ENCODE measurements at places on chromosomes 11 and 22. TPM values are rescaled to one million over a fixed set of nuclear protein-coding genes. Genes with fewer than 3 reads are reported as not detected.

- no peak overlapping the region for H3K27ac ChIP-seq
- peaks cover 31% of the 10 kb centered on the region for H3K4me1 ChIP-seq
- H3K4me3 ChIP-seq = no peak overlapping the region
- H3K27me3 ChIP-seq = no peaks in the 10 kb centered on the region
- DNase-seq = no peak
Observed at GRCh38 chr11:7893796-7894195, 37.3 kb downstream of the OR10A6 start.

DNA sequence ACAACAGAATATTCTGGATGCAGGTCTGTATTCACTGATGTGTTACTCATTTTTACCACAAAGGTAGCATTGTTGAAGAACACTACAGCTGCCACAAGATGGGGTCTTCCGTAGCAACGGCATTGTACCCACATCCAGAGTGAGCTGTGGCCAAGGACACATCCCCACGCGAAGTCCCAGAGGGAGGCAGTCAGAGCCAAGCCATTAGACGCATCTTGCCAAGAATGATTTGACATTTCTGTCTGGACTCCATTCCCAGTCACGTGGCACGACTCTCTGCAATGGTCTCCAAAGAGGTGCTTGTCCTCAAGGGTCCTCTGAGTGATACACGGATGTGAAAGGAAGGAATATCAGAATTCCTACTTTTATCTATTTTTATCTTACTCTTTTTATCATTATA lies 15.5 kb downstream of the OPCML start:
- H3K4me1 ChIP-seq = no peaks in the 10 kb centered on the region
- DNase-seq = no peak
- H3K36me3 ChIP-seq = no peaks in the 10 kb centered on the region
- no peak overlapping the region for H3K27ac ChIP-seq

DNA sequence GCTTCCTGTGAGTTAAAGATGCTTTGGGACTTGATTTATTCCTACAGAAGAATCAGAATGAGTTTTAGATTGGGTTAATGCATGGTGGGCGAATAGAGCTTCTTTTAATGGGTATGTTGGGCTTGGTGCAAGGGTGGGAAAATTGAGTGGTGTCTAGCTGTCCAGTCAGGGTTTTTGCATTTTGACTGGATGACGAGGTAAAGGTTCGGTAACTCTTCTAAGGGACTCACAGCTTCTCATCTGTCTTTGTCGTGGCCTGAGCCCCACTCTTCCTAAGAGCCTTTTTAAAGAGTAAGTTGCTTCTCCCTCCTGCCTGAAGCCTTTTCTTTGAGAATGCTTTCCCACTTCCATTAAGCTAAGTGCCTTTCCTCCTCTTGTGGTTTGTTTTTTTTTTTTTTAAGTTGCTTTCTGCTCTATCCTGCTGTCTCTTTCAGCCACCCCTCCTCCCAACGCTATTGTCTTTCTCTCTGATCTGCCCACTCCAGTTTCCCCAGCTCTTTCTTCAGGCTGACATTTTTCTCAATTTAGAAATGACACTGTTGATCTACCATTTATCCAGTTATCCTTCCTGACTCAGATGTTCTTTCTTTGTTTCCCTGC lies 1.1 kb downstream of the DPF2 start:
- H3K4me1 ChIP-seq = peaks cover 12% of the 10 kb centered on the region
- peak overlapping the region; percentile 94 for H3K4me3 ChIP-seq
- peak; percentile 80 for DNase-seq
- peaks cover 17% of the 10 kb centered on the region for H3K36me3 ChIP-seq
- H3K27me3 ChIP-seq = no peaks in the 10 kb centered on the region

GRCh38 chr22:44782363-44782963 lies 30.1 kb downstream of the ARHGAP8 start:
- H3K36me3 ChIP-seq = no peaks in the 10 kb centered on the region
- no peak overlapping the region for H3K27ac ChIP-seq
- no peak overlapping the region for H3K4me3 ChIP-seq
- no peaks in the 10 kb centered on the region for H3K4me1 ChIP-seq
- no peaks in the 10 kb centered on the region for H3K27me3 ChIP-seq

DNA sequence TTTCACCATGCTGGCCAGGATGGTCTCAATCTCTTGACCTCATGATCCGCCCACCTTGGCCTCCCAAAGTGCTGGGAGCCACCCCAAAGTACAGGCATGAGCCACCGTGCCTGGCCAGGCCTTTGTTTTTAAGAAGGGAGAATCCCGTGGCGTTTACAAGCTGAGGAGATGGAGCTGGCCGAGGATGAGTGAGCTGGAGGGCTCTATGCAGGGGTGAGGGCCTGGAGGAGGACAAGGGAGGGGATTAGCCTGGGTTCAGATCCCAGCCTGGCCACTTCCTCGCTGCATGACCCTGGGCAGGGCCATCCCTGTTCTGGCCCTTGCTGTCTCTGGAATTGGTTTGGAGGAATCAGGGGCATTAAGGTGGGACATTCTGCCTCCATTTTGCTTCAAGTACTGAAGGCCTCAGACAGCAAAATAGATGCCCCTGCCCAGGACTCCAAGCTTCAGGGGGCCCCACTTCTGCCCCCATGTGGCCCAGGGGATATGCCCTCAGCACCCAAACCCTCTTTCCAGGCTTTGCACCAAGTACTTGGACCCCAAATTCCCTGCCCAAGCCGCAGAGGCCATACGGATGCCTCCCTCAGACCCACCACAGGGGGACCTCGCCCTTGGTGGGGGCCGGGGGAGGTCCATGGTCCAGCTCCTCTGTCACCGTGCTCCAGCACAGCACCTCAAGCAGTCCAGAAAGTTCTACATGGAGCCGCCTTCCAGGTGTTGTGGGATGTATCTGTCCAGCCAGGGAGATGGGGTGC lies 12.1 kb upstream of the LRP5 start:
- no peak overlapping the region for H3K4me3 ChIP-seq
- H3K4me1 ChIP-seq = no peaks in the 10 kb centered on the region
- H3K36me3 ChIP-seq = no peaks in the 10 kb centered on the region
- H3K27ac ChIP-seq = no peak overlapping the region
- peak; percentile 18 for DNase-seq

GRCh38 chr11:12403122-12403996 lies 26.0 kb downstream of the PARVA start:
- peak overlapping the region; percentile 62 for H3K27ac ChIP-seq
- no peak for DNase-seq
- no peak overlapping the region for H3K4me3 ChIP-seq
- H3K36me3 ChIP-seq = peaks cover 7% of the 10 kb centered on the region

GRCh38 chr11:130029137-130029536 lies 26.5 kb upstream of the PRDM10 start:
- H3K27ac ChIP-seq = no peak overlapping the region
- H3K4me3 ChIP-seq = no peak overlapping the region
- H3K36me3 ChIP-seq = no peaks in the 10 kb centered on the region
- peaks cover 7% of the 10 kb centered on the region for H3K4me1 ChIP-seq
- no peak for DNase-seq

GRCh38 chr22:48407256-48407955 lies 1420.3 kb downstream of the BRD1 start:
- H3K36me3 ChIP-seq = no peaks in the 10 kb centered on the region
- H3K4me1 ChIP-seq = no peaks in the 10 kb centered on the region
- DNase-seq = no peak
- no peak overlapping the region for H3K27ac ChIP-seq
- no peak overlapping the region for H3K4me3 ChIP-seq
- H3K27me3 ChIP-seq = no peaks in the 10 kb centered on the region

DNA sequence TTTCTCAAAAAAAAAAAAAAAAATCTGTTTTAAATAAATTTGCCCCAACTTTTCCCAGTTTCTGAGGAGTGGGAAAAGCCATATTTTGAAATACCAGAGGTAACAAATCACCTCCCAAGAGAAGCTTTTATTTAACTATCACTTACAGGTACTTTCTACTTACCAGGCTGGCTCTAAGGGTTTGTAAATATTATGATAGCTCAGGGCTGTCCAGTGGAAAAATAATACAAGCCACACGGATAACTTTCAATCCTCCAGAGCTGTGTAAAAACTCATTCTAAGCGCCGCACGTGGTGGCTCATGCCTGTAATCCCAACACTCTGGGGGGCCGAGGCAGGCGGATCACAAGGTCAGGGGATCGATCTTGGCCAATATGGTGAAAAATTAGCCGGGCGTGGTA lies 5.6 kb upstream of the SEC14L4 start:
- H3K27me3 ChIP-seq = peaks cover 21% of the 10 kb centered on the region
- DNase-seq = no peak
- no peaks in the 10 kb centered on the region for H3K36me3 ChIP-seq
- H3K4me1 ChIP-seq = no peaks in the 10 kb centered on the region

DNA sequence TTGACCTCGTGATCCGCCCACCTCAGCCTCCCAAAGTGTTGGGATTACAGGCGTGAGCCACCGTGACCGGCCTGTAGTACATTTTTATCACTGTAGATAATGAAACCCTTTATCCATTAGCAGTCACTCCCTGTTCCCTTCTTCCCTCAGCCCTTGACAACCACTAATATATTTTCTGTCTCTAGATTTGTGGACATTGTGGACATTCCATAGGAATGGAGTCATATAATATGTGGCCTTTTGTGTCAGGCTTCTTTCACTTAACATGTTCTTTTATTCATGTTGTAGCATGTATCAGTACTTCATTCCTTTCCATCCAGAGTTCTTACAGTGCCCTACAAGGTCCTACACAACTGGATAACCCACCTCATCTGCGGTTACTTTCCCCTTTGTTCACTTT lies 30.5 kb downstream of the RRM1 start:
- no peak for DNase-seq
- no peaks in the 10 kb centered on the region for H3K27me3 ChIP-seq
- peaks cover 43% of the 10 kb centered on the region for H3K36me3 ChIP-seq
- no peak overlapping the region for H3K4me3 ChIP-seq
- H3K4me1 ChIP-seq = no peaks in the 10 kb centered on the region

GRCh38 chr11:11588243-11588642 lies 33.6 kb downstream of the GALNT18 start:
- no peak for DNase-seq
- H3K27ac ChIP-seq = no peak overlapping the region

DNA sequence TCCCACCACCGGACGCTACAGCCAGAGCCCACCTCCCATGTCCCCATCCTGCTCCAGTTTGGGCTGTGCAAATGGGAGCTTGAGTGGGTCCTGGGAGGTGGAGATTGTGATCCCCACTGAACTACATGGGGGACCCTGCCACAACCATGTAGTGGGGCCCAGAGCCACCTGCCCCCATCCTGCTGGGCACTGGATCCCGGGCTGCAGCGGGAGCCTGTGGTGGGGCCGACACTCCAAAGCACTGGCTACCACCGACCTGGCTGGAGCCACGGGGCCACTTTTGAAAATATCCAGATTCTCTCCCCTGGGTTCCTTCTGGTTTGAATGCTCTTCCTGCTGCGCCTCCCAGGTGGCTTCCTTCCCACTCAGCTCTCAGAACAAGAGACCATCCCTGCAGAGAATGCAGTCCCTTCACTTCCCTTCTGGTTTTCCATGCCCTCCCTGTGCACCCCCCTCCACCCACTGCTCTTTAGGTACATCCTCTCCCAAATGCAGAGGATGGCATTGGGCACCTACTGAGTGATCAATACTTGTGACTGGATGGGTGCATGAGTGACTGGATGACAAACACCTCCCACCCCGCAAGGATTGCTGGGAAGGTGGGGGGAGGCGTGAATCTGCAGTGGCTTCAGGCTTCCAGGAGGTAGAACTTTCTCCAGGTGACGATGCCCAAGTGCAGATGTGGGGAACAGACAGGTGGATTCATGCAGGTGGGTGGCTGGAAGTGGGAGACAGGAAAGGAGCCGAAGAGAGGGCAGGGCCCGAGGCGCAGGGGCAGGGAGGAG lies 846 bp upstream of the UNC93B1 start:
- H3K4me1 ChIP-seq = peaks cover 10% of the 10 kb centered on the region
- no peaks in the 10 kb centered on the region for H3K27me3 ChIP-seq
- H3K27ac ChIP-seq = no peak overlapping the region
- H3K36me3 ChIP-seq = no peaks in the 10 kb centered on the region
- DNase-seq = peak; percentile 36
- peak overlapping the region; percentile 74 for H3K4me3 ChIP-seq

- peaks cover 17% of the 10 kb centered on the region for H3K27me3 ChIP-seq
- peaks cover 12% of the 10 kb centered on the region for H3K4me1 ChIP-seq
Observed at GRCh38 chr22:39967996-39968972, 8.1 kb downstream of the TMA7B start.

GRCh38 chr11:96306600-96306932 lies 36.4 kb downstream of the MAML2 start:
- no peaks in the 10 kb centered on the region for H3K27me3 ChIP-seq
- peak overlapping the region; percentile 100 for H3K27ac ChIP-seq
- no peak for DNase-seq
- H3K4me3 ChIP-seq = peak overlapping the region; percentile 47

DNA sequence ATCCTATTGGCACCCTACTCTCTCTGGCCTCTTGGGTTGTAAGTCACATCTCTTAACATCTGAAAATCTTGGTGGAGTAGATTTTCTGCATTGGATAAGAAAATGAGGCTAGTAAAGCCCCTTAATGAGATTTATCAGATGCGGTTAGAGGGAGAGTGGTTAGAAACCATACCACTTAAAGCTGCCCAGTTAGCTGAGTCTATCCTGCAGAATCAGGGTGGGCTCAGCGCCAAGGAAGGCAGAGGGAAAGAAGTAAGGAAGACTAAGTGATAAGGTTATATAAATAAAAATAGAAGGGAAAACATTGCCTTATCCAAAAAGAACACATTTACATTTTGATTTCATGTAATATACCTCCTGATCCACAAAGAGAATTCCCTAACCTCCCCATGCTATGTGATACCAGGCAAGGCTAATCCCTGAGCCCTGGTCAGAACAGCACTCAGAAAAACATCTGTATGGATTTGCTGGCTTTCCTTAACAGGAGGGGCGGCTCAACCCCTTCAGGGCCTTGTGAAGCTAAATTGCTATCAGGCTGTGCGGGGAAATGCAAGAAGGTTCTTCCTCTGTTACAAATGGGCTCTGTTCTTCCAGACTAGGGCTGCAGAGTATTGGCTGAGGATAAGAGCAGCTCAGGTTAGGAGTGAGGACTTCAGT lies 101.7 kb downstream of the SNX19 start:
- no peaks in the 10 kb centered on the region for H3K36me3 ChIP-seq
- H3K4me1 ChIP-seq = peaks cover 14% of the 10 kb centered on the region
- H3K4me3 ChIP-seq = no peak overlapping the region
- DNase-seq = no peak
- no peak overlapping the region for H3K27ac ChIP-seq

- H3K4me1 ChIP-seq = peaks cover 21% of the 10 kb centered on the region
- DNase-seq = peak; percentile 94
- peak within 1 kb of the TSS; percentile 92 for H3K4me3 ChIP-seq
- no peaks in the 10 kb centered on the region for H3K27me3 ChIP-seq
- no peaks in the 10 kb centered on the region for H3K36me3 ChIP-seq
- H3K27ac ChIP-seq = peak within 1 kb of the TSS; percentile 93
Observed at GRCh38 chr11:68460741-68461574, at the start of gene PPP6R3. Gene PPP6R3, plus strand, starts transcription at chr11:68460752. Its CDS starts 76,913 bp downstream, at chr11:68537665.

DNA sequence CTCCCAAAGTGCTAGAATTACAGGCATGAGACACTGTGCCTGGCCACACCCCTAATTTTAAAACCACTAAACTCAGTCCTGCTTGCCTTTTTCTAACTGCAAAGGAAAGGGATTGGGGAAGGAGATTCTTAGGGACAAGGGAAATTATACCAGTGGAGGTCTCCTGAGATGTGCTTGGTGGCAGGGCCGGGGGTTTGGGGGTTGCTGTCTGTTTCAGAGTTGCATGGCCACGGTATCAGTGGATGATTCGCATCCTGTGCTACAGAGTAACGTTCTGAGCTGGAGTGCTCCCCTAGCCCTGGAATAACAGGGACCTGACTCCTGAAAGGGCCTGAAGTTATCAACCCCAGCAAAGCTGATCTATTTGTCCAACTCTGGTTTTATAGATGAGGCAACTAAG lies 846 bp upstream of the GPHA2 start:
- no peak for DNase-seq
- no peak overlapping the region for H3K4me3 ChIP-seq
- no peak overlapping the region for H3K27ac ChIP-seq
- no peaks in the 10 kb centered on the region for H3K27me3 ChIP-seq
- H3K4me1 ChIP-seq = no peaks in the 10 kb centered on the region

The GAS2 gene
- 0.36 TPM for total RNA-seq

The APOL4 gene
- total RNA-seq = 2.9 TPM

The RFPL1 gene
- total RNA-seq = not detected

The RPS19BP1 gene
- total RNA-seq = 34.7 TPM

The FAM83F gene
- total RNA-seq = not detected

Data from osteoblast (primary cell).